ENCODE measurements at places on chromosomes 1 and 21.

- no peak for DNase-seq
Observed at GRCh38 chr1:228005511-228006033, 1.2 kb upstream of the WNT3A start.

DNA sequence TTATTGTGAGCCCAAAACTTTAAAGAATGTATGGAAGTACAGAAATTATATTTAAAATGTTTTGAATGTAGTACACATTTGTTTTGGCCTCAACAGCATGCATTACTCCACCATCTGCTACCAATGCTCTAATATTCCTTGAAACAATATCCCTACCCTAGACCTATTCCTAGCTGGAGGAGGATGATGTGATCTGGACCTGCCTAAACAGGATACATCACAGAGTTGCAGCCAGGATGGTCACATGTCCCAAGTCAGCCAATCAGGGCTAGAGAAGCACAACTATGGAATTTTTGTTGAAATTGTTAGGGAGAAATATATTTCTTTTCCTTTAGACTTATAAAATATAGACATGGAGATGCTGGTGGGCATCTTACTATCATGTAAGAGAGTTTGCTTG lies 623.3 kb upstream of the NR5A2 start:
- DNase-seq: no peak

DNA sequence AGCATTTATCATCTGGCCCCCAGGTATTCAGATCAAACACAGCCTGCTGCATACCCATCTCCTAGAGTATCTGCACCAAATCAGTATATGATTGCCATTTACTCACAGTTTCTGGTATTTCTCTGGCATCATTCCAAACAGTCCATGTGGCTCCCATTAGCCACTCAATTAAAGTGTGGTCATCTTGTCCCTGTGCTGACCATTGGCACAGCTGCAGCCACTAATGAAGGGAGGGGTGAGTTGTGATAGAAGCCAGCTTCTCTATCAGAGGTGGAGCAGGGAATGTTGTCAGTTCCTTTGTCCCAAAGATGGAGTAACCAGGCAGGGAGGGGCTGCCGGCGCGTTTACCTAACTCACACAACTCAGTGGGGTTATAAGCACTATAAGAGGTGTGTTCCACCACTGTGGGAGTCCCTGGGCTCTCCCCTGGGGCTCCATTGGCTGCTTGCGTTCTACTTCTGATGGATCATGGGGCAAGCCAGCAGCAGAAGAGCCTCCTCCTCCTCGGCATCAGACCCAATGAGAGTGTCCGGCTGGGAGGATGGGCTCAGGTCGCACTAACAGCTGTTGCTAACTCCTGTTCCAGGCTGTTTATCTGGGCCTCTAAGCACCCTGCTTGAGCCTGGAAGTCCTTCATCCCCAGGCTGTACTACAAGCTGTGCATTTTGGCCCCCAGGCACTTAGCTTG lies 108.6 kb downstream of the GDAP2 start:
- no peak for DNase-seq

- no peak for DNase-seq
Observed at GRCh38 chr1:88847643-88848042, 43.7 kb downstream of the GTF2B start.

DNA sequence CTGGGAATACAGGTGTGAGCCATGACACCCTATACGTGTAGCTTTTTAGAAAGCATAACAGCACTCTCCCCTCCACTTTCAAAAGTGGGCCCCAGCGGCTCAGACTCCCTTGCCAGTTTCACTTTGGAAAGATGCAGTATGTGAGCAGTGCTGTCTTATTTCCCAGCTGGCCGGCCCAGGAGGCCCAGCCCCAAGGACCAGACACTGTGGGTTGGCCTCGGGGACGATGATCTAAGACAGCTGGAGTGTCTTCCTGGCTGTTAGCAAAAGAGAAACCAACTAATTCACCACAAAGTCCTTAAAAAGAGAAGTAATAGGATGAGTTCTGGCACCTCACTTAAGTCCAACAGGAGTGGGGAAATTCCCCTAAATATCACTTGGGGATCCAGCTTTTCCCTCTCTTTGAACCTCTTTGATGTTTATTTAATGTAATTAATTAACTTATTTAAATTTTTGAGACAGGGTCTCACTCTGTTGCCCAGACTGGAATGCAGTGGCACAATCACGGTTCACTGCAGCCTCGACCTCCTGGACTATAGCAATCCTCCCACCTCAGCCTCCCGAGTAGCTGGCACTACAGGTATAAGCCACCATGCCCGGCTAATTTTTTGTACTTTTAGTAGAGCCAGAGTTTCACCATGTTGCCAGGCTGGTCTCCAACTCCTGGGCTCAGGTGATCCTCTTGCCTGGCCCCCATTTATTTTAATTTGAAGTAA lies 17.6 kb upstream of the CLIC4 start:
- DNase-seq: no peak

- DNase-seq: no peak
Observed at GRCh38 chr1:235990330-235990795, 74.5 kb downstream of the NID1 start.

DNA sequence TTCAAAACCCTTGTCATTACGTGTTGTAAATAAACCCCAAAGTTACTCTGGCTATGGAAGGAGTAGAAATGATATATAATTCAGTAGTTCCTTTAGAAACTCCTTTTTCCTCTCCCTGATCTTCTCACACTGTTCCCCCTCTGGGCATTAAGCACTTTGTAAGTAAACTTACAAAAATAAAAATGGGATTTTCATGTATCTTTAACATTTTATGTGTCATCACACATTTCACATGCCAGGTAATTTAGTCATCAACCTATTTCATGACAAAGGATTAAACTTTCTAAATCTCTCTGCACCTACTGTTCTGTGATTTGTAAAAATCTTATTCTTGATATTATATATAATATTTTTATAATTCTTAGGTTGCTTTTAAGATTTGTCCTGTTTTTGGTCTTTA lies 176.9 kb downstream of the NEK7 start:
- no peak for DNase-seq

All from WERI-Rb-1 (cell line).